ENCODE measurements at places on chromosomes 7 and 10. TPM values are rescaled to one million over a fixed set of nuclear protein-coding genes. Genes with fewer than 3 reads are reported as not detected.

LRMDA gene
- polyA plus RNA-seq: 8.3 TPM

SRRM3 gene
- polyA plus RNA-seq: 3.1 TPM

CNPY1 gene
- not detected for polyA plus RNA-seq

GCK gene
- 1.7 TPM for polyA plus RNA-seq

AASS gene
- polyA plus RNA-seq: 22.4 TPM

NEURL1 gene
- 4.2 TPM for polyA plus RNA-seq

GDF2 gene
- 0.39 TPM for polyA plus RNA-seq

IRF5 gene
- polyA plus RNA-seq: not detected

ANKRD30A gene
- not detected for polyA plus RNA-seq

ITIH5 gene
- 17.6 TPM for polyA plus RNA-seq

HECW1 gene
- polyA plus RNA-seq: 4.0 TPM

BHLHA15 gene
- polyA plus RNA-seq: not detected

CARD11 gene
- polyA plus RNA-seq: 9.6 TPM

KLF14 gene
- 0.46 TPM for polyA plus RNA-seq

OR2A12 gene
- polyA plus RNA-seq: 0.11 TPM

TACR2 gene
- 0.63 TPM for polyA plus RNA-seq

PCDH15 gene
- 1.7 TPM for polyA plus RNA-seq

SEMA3C gene
- polyA plus RNA-seq: 34.8 TPM

WNT2 gene
- 32.6 TPM for polyA plus RNA-seq

HGF gene
- polyA plus RNA-seq: 13.9 TPM

CXCL12 gene
- polyA plus RNA-seq: 11.1 TPM

ERVW-1 gene
- 0.23 TPM for polyA plus RNA-seq

Data from hepatocyte (in vitro differentiated cells).